ENCODE measurements at places on chromosomes 5 and 9. TPM values are rescaled to one million over a fixed set of nuclear protein-coding genes. Genes with fewer than 3 reads are reported as not detected.

DRD1 gene
- not detected for total RNA-seq

ANKRD18A gene
- total RNA-seq: 1.2 TPM

SLCO4C1 gene
- total RNA-seq: 0.42 TPM

DNA sequence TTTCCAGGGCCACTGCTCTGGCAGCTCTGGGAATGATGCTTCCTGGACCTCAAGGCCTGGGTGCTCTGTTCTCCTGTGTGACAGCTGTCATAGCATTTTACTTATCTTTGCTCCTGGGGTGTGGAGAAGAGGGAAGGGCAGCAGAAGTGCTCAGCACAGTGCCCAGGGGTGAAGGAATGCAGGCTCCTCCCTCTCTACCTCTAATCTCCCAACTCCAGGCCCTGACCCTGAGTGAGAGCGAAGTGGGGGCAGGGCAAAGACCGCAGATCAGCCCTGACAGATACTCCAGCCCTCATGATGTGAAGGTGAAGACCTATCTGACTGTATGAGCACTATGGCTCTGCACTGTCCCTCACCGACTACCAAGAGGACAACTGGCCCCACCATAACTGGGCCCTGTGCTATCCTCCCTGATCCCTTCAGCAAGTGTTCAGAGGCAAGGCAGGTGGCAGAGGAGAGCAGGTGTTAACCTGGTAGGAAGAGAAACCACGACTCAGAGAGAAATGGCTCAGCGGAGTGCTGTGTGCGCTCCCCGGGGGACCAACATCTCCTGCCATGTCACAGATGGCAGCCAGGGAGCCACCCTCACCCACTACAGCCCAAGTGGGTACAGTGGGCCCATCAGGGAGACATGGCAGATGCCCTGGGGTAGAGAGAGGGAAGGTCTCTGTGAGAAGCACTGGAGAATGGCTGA lies 16.8 kb downstream of the ACSL6 start:
- no peaks in the 10 kb centered on the region for H3K36me3 ChIP-seq
- no peak overlapping the region for H3K27ac ChIP-seq
- no peak overlapping the region for H3K4me3 ChIP-seq
- no peak for DNase-seq
- peaks cover 18% of the 10 kb centered on the region for H3K4me1 ChIP-seq

GRCh38 chr5:73233461-73234203 lies 60.6 kb downstream of the TMEM174 start:
- H3K4me1 ChIP-seq: peaks cover 11% of the 10 kb centered on the region
- DNase-seq: peak; percentile 36
- H3K36me3 ChIP-seq: no peaks in the 10 kb centered on the region
- H3K4me3 ChIP-seq: peak overlapping the region; percentile 40
- H3K27me3 ChIP-seq: peaks cover 77% of the 10 kb centered on the region

Data from activated naive CD8-positive, alpha-beta T cell treated with anti-CD3 and anti-CD28 coated beads, Interleukin-2, amount 10 ng/mL, durations not matched to agents 7 days and 5 days (primary cell).